ENCODE measurements at places on chromosomes 1 and 21. TPM values are rescaled to one million over a fixed set of nuclear protein-coding genes. Genes with fewer than 3 reads are reported as not detected.

The CFHR5 gene
- not detected for total RNA-seq

The TSEN15 gene
- 29.6 TPM for total RNA-seq

The C8A gene
- not detected for total RNA-seq

The DMBX1 gene
- 0.70 TPM for total RNA-seq

The PCBP3 gene
- total RNA-seq: 1.5 TPM

The PSRC1 gene
- 24.3 TPM for total RNA-seq

The SELENON gene
- 53.1 TPM for total RNA-seq

The ERICH3 gene
- not detected for total RNA-seq

The ARHGEF2 gene
- 45.4 TPM for total RNA-seq
